ENCODE measurements at places on chromosomes 6 and 20.

- no peak for DNase-seq
These were observed 48.8 kb downstream of the PPP1R3G start for GRCh38 chr6:5133943-5134342.

DNA sequence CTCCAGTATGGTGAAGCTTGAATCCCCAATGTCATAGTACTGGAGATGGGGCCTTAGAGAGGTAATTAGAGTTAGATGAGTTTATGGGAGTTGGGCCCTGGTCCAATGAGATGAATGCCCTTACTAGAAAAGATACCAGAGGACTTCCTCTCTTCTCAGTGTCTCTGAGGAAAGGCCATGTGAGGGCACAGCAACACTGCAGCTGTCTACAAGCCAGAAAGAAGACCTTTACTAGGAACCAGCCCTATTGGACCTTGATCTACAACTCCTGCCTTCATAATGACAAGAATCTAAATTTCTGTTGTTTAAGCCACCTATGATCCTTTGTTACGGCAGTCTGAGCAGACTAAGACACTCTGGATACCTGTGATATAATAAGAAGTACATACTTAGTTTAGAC is 31.4 kb upstream of the AKAP7 start:
- no peak for DNase-seq

DNA sequence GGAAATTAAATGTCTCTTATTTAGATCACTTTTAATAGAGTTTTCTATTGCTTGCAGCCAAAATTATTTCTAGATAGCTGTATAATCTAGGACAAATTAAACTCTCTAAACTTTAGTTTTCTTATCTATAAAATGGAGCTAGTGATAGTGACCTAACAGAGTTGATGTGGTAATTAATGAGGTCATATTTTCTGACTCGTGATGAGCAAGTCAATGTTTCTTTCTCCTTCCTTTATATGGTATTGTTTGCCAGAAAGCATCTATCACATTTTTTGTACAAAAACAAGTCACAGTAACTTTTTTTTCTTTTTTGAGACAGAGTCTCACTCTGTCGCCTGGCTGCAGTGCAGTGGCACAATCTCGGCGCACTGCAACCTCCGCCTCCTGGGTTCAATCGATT is 267.7 kb downstream of the FARS2 start:
- no peak for DNase-seq

- DNase-seq, result no peak
These were observed 837 bp downstream of the TRAM2 start for GRCh38 chr6:52576054-52576391.

DNA sequence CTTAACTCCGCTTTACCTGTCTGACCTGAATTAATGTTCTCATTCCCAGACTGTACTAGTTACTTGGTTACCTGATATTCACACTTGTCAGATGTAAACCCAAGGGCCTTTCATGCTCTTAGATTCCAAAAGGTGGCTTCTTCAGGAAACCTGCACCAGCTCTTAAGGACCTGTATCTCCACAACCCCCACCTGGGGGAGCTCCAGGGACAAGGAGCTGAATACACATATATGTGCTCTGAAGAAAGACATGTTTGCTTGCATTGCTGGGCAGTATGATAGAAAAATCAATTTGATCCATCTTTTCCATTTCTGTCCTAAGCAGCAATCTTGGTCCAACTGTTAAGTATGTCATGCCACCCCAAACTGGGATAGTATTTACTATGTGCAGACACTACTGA is 64.8 kb upstream of the POU3F2 start:
- DNase-seq, result no peak

DNA sequence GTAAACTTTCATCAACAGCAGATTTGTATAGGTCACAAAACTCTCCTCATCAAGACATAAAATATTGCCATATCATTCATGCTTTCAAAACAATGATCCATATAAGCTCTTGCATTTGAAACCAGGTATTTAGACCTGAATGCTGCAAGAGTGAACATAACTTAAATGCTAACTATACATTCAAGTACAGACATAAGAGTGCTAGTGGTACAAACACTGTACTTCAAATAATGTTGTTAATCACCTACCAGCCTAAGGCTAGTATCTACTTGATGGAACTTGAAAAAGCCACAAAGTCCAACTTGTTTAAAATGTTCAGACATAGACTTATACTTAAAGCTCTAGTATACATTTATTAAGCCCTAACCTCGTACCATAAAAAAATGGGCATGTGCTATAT is 16.0 kb upstream of the GSTA2 start:
- no peak for DNase-seq

GRCh38 chr6:166143011-166143410 is 24.6 kb downstream of the TBXT start:
- DNase-seq, result no peak

- no peak for DNase-seq
These were observed at the start of gene BICRAL for GRCh38 chr6:42781796-42782688. Gene BICRAL (plus strand): TSS chr6:42782052. CDS start chr6:42822023, 39,971 bp downstream.

DNA sequence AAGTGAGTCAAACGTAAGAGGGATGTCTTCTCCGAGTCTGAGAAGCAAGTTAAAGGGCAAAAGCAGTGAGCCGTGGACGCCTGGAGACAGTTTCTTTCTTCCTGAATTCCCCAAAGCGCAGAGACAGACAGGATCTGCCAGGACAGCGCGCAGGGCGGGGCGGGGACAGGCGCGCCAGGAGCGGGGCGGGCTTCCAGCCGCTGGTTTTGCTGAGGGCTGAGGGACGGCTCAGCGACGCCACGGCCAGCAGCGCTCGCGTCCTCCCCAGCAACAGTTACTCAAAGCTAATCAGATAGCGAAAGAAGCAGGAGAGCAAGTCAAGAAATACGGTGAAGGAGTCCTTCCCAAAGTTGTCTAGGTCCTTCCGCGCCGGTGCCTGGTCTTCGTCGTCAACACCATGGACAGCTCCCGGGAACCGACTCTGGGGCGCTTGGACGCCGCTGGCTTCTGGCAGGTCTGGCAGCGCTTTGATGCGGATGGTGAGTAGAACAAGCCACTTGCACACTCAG is at the start of gene SCGN:
Gene SCGN (plus strand): TSS at position 209 of the 509 bp plus-strand sequence. CDS start 189 bp downstream, at position 398.
- peak; percentile 23 for DNase-seq

DNA sequence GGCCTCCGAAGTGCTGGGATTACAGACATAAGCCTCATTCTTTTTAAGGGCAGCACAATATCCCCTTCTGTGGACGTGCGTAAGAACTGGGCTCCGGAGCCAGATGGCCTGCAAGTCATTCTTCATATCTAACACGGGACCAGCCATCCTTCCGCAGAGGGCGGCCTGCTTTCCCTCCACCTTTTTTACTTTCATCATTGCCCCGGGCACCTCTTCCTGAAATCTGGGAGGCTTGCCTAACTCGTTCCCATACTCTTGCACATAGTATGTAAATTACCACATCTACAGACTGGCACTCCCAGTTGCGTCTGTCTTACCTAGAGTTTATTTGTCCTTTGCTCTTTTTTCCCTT is 29.9 kb upstream of the SLC23A2 start:
- DNase-seq, result no peak

DNA sequence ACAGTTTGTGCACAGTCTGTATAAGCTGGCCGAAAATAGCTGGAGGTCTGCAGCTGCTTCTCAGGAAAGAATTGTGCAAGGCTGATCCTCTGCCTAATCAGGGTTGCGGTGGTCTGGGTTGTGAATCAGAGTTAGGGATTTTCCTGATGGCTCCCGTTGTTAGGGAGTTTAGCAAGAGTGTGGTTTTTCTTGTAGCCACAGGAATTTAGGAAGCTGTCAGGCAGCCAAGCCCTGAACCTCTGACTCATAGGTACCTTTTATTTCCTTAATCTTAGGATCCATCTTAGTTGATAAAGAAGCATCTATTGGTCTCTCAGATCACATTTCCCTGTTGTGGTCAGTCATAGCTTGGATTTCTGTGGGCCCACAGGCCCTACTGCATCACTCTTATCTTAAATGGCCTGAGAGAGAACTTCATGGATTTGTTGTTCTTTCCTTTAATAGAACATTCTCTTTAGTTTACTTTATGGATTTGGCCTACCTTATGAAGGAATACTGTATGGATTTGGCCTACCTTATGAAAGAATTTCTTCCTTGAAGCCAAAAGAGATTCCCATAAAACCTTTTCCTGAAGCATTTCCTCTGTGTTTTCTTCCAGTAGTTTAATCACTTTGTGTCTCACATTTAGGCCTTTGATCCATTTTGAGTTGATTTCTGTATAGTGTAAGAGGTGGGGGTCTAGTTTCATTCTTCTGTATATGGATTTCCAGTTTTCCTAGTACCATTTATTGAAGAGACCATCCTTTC is 10.3 kb downstream of the KIF25 start:
- peak; percentile 98 for DNase-seq

GRCh38 chr20:47764154-47764733 is 21.0 kb downstream of the SULF2 start:
- DNase-seq, result no peak

DNA sequence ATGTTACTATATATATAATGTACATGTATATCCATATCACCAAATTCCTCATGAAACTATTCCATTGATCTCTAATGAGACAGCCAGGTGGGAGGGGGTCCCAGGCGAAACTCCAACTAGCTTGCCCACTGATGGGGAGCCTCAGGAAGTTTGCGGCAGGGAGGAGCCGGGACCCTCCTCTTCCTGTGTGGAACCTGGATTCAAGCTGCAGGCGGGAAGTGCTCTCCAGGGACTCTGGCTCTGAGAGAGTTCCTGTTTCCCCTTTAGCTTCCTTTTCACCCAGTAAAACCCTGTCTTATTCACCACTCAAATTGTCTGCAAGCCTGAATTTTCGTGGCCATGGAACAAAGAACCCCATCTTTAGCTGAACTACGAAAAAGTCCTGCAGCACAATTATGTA is 152.2 kb downstream of the OPN5 start:
- DNase-seq, result no peak

DNA sequence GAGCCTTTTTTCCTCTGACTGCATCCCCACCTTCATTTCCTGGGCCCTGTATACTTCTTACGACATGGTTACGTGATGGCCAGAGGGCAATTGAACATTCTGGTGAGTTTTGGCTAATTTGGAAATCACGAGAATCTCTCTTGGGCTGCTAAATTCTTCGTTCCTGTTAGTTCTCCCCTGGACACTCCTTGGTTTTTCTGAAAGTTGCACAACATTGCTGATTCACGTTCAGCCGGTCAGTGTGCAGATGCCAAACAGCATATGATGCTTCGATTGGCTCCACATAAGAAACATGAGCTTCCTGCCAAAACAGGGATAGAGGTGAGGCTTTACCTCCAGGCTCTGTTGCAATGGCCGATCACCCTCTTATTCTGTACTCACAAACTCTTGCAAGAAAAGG is 119.4 kb upstream of the LY86 start:
- no peak for DNase-seq

- DNase-seq, result peak; percentile 96
These were observed 170.8 kb downstream of the BCAS1 start for GRCh38 chr20:53899351-53900167.

GRCh38 chr20:10347086-10347880 is 86.7 kb downstream of the MKKS start:
- no peak for DNase-seq

- no peak for DNase-seq
These were observed 41.8 kb downstream of the SF3B5 start for GRCh38 chr6:144053601-144054000.
